ENCODE measurements at places on chromosomes 2 and 18.

GRCh38 chr2:126886916-126887280, 11.8 kb upstream of the TEX51 start:
- DNase-seq = no peak

DNA sequence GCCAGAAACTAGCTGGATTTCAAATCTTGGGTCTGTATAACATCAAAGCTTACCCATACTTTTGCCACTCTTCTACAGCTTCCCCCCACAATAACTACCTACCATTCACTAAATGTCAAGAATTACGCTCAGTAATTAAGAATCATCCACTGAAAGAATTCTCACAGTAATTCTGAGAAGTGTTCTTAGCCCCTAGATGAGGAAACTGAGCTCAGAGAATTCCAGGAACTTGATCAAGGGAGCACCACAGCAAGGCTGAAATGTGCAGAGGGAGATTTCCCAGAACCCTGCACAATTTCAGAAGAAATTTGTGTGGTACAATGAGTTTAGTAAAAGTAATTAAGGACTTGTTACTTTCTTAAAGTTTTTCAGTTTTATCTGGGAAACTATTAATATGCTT, 194.5 kb upstream of the STK17B start:
- DNase-seq = no peak

- DNase-seq = no peak
These were observed 1.4 kb upstream of the CAPN10 start for GRCh38 chr2:240585101-240585500.

DNA sequence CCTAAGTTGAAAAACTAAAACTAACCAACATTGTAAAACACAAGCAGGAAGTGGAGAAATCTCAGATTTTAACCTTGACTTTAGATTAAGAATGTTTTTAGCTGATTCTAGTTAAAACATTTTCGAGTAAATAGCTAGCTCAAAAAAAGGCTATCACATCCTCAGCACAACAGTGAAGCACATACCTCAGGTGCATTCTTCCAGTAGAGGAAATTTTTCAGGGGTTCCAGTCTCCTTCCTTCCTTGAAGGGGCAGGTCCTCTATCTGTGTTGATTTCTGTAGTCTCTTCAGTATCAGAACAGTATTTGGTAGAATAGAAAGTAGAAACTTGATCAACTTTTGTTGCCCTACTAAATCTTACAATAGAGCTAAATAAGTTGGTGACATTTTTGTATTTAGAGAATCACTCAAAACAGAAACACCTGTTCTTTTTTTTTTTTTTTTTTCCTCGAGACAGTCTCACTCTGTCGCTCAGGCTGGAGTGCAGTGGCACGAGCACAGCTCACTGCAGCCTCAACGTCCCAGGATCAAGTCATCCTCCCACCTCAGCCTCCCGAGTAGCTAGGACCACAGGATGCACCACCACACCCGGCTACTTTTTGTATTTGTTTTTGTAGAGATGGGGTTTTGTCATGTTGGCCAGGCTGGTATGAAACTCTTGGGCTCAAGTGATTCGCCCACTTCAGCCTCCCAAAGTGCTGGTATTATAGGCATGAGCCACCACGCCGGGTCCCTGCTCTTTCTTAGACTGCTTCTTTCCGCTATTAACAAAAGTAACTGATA, 6.9 kb upstream of the GPR155 start:
- no peak for DNase-seq

DNA sequence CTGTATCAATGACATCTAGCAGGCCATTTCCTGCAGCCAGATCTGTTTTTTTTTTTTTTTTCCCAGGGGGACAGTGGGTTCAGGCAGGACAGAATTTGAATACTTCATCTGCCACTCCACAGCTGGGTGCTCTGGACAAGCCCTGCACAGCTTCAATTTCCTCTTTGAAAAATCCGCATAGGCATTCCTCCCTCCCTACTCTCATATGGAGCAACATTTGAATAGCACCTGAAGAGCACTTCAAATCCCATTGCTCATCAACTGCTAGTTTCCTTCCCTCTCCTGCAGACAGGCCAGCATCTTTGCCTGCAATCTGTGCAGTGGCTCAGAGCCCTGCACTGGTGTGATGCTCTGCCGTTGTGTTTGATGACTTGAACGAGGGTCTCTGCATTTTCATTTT, 326.3 kb downstream of the TSN start:
- no peak for DNase-seq

DNA sequence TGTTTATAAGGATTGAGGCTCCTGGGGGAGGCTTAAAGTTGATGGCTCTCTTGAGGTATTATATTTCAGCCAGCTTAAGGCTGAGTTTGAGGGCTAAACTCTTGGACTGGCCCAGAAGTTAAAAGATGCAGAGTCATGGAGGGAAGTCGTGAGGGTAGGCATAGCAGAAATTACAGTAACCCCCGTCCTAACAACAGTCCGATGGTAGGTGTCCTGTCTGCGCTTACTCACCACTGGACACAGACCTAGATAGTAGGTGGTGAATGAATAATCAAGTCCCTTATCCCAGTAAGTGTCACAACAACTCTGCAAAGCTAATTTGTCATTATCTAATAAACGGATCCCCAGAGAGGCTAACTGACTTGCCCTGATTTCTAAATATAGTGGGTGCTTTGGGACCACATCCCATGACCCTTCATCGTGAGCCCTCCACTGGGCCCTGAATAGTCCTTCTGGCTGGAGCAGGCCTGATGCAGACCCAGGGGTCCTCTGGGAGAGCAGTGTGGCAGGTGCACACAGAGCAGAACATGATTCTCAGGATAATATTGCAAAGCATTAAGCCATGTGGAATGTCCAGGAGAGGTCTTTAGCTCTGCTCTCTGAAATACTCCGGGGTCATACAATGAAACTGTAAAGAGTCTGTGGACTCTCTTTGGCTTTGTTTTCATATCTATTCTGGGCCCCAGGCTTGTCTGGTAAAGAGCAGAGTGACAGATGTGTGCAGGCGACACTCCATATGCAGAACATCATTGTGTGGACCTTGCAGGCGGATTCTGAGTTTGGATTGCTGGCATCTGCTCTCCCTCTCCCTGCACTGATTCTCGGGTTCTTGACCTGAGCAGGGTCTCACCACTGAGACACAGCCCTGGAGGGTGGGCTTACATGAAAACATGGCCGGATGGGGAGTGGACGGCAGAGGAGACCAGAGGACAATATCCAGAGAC, 98.1 kb downstream of the RNF144A start:
- DNase-seq = no peak

Data from EH (cell line).